ENCODE measurements at places on chromosomes 7 and 10. TPM values are rescaled to one million over a fixed set of nuclear protein-coding genes. Genes with fewer than 3 reads are reported as not detected.

The CYP26C1 gene
- 0.22 TPM for total RNA-seq

GRCh38 chr10:90992462-90992861 is 71.6 kb upstream of the ANKRD1 start:
- no peak for DNase-seq

The IQUB gene
- total RNA-seq = 0.10 TPM

DNA sequence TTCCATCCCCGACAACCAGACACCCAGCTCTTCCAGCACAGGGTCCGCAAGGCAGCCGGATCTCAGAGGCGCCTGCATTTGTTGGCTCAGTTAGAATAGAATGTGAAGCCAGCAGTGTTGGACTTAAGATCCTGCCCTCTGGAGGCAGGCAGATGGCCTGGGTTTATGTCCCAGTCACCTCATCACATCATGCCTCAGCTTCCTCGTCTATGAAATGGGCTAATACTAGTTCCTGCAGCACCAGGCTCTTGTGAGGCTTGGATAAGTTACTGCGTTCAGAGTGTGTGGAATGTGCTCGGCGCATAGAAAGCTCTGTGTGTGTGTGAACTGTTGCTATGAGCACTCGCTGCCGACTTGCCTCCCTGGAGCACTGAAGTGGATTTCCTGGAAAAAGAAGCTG is 202.5 kb upstream of the GPR26 start:
- DNase-seq = no peak

DNA sequence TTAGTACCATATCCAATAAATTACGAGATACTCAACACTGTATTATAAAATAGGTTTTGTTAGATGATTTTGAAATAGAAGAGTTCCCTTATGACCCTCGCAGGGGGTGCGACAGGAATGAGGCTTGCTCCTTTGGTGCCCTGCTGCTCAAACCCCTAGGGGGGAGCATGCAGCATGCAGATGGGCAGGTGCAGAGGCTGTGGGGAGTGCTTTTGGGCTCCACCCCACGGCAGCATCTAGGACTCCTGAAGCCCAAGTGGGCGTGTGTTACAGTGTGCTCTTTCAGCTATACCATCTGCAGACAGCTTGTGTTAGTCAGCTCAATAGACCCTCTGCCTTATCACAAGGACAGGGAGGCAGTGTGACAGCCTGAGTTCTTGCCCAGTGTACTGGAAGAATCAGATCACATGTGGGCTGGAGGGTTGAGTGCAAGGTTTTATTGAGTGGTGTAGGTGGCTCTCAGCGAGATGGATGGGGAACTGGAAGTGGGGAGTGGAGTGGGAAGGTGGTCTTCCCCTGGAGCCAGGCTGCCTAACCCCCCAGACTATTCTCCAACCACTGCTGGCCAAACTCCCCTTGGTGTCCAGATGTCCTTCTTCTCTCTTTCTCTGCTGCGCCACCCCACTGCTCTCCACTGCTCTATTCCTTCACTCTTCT is 3.1 kb upstream of the MRC1 start:
- no peak for DNase-seq

The SPAM1 gene
- total RNA-seq = not detected

DNA sequence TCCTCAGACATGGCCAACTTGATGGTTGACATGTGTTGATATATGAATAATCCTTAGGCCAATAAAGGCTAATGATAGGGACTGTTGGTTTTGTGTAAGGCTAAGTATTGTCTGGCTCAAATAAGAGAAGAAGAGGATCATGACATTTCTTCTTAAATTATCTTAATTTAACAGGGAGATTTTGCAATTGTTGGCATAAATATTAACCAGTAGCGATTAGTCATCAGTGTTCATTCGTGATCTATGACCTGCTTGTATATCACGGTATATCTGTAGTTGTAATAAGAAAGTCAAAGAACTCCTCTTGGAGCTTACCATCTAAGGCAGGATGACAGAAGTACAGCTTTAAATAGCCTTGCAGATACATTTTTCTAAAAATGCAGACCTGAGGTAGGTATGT is 196.4 kb downstream of the CREB5 start:
- no peak for DNase-seq

- DNase-seq = no peak
Measured at GRCh38 chr10:75754096-75754831, 322.8 kb downstream of the LRMDA start.

DNA sequence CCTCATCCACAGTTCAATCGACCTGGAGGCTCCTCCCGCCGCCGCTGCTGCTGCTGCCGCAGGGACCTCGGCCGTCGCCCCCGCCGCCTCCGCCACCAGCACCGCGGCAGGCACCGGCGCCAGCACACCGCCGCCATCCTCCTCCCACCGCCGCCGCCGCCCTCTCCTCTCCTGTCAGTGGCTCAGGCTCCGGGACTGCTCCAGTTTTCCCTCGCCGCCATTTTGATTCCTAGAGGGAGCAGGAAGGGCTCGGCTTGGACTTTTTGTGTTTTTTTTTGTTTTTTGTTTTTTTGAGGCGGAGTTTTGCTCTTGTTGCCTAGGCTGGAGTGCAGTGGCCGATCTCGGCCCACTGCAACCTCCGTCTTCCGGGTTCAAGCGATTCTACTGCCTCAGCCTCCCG is 3.0 kb upstream of the MCM10 start:
- no peak for DNase-seq

The ASB10 gene
- not detected for total RNA-seq

DNA sequence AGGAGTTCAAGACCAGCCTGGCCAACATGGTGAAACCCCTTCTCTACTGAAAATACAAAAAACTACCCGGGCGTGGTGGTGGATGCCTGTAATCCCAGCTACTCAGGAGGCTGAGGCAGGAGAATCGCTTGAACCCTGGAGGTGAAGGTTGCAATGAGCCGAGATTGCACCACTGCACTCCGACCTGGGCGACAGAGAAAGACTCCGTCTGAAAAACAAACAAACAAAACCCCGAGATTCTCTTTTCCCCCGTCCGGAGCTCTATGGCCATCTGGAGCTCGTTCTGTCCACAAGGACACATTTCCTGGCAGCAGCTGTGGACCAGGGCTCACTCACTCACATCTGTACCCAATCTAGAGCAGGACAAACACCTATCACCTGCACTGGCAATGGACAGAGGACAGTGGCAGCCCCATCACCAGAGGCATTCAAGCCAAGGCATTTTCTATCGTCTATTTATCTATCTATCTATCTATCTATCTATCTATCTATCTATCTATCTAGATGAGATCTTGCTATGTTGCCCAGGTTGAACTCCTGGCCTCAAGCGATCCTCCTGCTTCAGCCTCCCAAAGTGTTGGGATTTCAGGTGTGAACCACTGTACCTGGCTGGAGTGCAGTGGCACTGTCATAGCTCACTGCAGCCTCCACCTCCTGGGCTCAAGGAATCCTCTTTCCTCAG is 167.1 kb upstream of the TNRC18 start:
- no peak for DNase-seq

DNA sequence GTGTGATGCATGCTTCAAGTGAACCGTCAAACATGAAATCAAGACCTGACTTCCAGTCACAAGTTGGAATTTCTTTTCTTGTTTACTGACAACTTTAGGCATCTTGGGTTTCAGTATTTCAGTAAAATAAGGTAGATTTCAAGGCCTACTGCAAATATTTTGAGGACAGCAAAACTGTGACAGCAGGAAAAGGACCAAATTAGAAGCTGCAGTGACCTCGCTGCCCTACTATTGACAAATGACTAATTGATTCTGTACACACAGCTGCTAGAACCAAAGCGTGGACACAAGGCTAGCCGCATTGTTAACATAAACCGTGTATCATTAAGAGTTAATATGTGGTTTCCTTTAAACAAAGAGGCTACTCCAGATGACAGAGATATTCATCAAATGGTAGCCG is 105.7 kb upstream of the SEC61G start:
- no peak for DNase-seq

DNA sequence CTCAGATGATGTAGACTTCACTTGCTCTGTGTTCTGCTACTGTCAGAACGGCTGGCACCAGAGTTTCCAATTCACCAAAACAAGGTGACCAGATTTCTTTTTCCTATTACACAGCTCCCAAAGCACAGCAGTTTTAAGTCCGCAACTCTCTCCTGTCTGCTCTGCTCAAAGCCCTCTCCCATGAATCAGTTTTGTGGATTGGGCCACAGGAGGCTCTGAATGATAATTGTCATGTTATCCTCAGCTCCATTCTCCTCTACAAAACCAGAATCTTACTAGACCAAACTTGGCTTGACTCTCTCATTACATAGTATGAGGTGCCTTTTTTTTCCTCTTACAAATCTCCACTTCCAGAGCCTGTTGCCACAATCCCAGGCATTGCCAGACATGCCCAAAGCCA is 223.5 kb downstream of the SNX13 start:
- no peak for DNase-seq

DNA sequence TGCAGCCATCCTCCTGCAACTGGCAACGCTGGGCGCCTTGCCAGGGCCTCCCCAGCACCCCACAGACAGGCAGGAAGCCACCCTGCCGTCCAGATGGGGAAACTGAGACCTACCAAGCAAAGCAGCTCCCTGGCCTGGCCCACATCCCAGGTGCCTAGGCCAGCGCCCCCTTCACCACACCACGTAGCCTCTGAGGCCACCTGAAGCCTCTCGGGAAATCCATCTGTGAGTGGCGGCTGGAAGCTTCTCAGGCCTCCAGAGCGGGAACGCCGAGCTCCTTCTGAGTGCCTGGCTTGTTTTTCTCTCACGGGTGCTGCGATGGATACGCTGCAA is 58.7 kb downstream of the UNCX start:
- DNase-seq = no peak

DNA sequence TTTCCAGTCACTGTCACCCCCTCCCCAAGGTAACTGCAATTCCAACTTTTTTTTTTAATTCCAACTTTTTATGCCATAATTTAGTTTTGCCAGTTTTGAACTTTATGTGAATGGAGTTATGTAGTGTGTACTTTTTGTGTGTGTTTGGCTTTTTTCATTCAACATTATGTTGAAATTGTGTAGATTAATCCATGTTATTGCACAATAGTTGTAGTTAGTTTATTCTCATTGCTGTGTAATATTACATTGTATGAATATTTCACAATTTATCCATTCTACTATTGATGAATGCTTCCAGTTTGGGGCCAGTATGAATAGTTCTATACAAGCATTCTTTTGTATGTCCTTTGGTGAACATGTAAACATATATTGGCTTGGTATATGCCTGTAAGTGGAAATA is 32.5 kb downstream of the MXI1 start:
- no peak for DNase-seq

The LIPK gene
- total RNA-seq = not detected

The RARRES2 gene
- 210 TPM for total RNA-seq

The CALHM3 gene
- not detected for total RNA-seq

DNA sequence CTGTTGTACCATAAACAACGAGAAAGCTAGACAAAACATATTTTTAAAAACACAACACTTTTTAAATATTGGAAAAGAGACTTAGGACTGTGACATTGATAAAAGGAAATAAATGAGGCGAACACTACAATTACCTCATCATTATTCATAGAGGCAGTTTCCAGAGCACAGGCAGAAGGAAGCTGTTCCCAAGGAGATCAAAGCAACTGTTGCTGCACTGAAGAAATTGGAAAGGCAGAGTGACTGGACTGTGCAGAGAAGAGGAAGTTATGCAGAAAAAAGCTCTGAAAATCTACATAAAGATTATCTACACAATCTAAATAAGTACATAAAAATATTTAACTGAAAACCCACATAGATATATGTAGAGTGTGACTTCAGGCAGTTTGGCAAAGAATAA is 32.8 kb downstream of the MYO3A start:
- no peak for DNase-seq

GRCh38 chr7:87564296-87564963 is 36.3 kb downstream of the ABCB1 start:
- no peak for DNase-seq

- DNase-seq = no peak
Measured at GRCh38 chr10:76879116-76879913, 758.3 kb downstream of the KCNMA1 start.

DNA sequence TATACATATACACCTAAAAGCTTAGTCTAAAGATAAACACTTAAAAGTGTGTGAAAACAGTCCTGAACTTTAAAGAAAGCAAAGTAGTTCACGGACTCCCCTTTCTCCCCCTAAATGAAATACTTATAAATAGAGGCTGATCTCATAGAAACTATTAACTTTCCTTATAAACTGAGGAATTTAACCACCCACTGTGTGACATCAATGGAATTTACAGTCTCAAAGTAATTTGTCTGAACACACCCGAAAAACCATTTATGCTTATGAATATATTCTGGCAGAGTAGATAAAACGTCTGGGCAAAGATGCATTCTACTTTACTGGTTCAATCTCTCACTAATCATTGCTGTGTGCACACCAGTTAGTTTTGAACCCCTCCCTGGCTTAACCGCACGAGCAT is 181.8 kb upstream of the DGKB start:
- DNase-seq = no peak

The GDF2 gene
- not detected for total RNA-seq

The CFAP69 gene
- 10.4 TPM for total RNA-seq

The NCF1 gene
- total RNA-seq = 8.6 TPM

All from mesenteric fat pad (tissue), 1 donor.